ENCODE measurements at places on chromosomes 7 and 10.

DNA sequence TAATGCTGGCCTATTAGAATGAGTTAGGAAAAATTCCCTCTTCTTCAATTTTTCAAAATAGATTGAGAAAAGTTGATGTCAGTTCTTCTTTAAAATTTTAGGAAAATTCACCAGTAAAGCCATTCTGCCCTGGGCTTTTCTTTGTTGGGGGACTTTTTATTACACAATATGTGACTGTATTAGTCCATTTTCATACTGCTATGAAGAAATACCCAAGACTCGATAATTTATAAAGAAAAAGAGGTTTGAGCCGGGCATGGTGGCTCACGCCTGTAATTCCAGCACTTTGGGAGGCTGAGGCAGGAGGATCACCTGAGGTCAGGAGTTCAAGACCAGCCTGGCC, 12.7 kb downstream of the TAS2R40 start:
- DNase-seq, result no peak

DNA sequence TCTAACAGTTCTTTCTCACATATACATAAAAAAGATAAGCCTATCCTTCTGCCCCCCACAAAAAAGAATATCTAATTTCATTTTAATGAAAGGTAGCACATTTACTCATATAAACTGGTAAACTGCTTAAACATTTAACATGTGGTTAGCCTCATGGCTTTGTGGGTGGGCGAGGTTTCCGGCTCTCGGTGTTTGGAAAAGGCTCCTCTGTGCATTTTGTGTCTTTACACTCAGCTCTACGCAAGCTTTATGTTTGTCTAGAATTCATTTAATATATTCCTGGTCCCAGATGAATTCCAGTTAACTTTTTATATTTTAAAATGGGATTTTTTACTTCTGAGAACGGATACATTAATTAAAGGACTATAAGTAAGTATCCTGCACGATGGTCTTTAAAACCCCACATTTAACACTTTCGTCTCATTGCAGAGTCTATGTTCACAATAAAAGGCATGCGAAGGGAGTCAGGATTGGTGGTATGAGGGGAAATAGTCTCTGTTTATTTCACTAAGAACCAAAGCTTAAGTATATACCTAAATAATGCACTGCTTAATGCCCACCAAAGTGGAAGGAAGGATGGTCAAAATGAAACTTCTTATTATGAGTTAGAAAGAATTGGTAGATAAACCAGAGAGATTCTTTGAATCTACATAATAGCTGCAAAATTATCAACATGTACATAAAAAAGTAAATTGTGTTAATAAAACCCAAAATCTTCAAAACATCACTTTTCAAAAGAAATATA, 197.2 kb downstream of the CRPPA start:
- DNase-seq, result no peak

- no peak for DNase-seq
These were observed 176.9 kb downstream of the SH2D4B start for GRCh38 chr10:80714566-80714965.

DNA sequence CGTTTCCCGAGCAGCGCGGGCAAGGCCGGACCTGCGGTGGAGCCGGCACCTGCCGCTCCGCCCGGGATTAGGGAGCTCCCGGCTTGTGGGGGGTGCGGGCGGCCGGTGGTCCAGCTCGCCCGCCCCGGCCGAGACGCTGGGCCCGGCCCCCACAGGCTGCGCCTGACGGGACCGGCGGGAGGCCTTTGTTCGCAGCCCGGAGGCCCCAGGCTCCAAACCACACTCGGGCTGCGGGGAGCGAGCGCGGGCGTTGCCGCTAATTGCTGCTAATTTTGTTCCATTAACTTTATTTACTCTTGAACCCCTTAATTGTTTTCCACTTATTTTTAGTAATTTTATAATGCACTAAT, 9.6 kb downstream of the UNCX start:
- no peak for DNase-seq

DNA sequence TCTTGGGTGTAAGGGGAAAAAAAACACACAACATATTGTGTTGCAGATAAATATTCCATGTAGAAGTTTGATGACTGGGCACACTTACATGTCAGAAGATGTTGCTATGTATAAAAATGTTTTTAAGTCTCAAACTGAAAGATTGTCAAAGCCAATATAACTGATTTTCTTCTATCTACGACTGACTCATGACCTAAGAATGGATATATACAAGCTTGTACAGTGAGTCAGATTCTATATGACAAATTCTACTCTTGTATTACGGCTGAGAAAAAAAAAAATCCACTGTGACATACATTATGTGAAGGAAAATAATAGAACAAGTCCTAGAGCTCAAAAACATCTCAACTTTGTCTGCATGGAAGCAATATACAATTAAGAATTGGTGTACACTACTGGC, 343.0 kb upstream of the PCDH15 start:
- no peak for DNase-seq

DNA sequence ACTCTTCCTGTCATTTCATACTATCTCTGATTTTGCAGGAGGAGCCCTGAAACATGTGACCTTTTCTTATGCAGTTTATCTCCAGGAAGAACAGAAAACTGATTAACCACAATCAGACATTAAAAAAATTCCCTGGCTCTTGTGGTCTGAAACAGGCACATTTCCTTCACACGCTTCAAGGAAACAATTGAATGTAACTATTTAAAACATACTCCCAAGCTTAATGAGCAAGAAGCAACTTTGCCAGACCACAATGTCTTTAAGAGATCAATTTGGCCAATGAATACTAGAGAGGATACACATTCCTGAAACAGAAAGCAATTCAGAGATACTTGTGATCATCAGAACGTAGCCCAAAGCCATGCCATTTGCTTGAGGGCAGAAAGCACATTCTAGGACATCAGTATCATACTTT, 65.8 kb downstream of the PIP4K2A start:
- DNase-seq, result no peak

GRCh38 chr7:117270371-117270770, 52.5 kb downstream of the WNT2 start:
- no peak for DNase-seq

- no peak for DNase-seq
These were observed 155.7 kb upstream of the HGF start for GRCh38 chr7:81925530-81925929.

DNA sequence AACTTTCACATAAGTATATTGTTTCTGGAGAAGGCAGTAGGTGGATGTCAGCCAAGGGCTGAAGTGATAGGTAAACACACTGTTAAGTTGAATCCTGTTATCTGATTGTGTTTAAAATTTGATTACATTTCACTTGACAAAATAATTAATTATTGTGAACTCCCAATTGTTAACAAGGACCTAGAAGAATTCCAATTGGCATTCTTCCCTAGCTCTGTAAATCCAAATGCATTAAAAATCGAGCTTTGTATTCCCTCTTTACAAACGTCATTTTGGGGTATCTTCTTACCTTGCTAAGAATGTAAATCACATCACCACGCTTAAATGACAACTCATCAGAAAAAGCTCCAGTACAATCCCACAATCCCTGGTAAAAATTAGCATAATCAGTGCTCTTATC, 179.9 kb downstream of the SKAP2 start:
- DNase-seq, result no peak

DNA sequence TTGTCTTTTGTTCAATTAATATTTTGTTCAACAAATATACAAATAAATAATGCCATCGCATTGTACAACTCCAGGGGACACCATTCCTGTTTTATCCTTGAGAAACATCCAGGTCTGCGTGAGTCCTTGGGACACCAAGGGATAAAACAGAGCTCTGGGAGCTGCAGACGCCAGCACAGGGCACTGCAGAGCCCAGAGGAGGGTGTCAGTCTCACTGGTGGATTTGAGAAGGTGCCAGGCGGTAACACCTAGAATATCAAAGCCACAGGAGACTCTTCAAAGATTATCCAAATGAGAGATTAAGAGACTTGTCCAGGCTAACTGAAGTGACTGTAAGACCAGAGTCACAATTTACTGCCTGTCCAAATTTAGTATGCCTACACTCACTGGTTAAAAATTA, 55.3 kb downstream of the TEX36 start:
- DNase-seq, result no peak

DNA sequence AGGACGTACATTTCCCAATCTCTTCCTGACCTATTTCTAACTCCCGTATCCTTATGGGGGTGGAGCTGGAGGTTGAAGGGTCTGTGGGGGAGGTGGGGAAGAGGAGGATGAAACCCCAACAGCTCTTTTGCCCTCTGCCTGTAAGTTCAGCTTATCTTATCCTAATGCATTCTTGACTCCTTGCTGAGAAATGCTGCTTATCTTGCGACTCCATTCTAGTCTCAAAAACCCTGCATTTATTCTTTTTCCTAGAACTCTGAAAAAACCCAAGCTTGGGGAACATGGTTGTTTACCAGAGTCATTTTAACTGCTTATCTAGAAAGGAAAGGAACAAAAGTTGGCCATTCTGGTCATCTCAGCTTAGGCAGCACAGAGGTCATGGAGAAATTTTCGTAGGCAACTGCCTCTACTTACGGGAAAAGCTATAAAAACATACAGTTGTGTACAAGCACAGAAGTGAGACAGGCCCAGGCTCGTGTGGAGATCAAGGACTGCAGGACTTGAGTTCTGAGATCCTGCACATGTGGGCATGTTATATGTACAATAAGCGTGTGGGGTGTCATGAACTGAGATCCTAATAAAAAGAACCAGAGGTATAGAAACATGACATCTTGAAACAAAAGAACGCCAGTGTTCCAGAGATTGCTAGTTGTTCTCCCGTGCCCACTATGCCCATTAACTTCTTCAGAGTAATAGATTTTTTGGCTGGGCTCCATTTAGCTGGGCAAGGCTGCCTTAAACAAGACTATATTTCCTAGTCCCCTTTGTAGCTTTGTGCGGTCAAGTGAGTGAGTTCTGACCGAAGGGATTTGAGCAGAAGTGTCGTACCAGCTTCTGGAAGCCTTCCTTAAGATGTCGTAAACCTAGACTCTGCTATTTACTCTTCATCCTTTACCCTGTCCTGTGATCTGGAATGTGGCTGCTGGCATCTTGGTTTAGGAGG, 9.6 kb downstream of the INMT start:
- DNase-seq, result no peak

DNA sequence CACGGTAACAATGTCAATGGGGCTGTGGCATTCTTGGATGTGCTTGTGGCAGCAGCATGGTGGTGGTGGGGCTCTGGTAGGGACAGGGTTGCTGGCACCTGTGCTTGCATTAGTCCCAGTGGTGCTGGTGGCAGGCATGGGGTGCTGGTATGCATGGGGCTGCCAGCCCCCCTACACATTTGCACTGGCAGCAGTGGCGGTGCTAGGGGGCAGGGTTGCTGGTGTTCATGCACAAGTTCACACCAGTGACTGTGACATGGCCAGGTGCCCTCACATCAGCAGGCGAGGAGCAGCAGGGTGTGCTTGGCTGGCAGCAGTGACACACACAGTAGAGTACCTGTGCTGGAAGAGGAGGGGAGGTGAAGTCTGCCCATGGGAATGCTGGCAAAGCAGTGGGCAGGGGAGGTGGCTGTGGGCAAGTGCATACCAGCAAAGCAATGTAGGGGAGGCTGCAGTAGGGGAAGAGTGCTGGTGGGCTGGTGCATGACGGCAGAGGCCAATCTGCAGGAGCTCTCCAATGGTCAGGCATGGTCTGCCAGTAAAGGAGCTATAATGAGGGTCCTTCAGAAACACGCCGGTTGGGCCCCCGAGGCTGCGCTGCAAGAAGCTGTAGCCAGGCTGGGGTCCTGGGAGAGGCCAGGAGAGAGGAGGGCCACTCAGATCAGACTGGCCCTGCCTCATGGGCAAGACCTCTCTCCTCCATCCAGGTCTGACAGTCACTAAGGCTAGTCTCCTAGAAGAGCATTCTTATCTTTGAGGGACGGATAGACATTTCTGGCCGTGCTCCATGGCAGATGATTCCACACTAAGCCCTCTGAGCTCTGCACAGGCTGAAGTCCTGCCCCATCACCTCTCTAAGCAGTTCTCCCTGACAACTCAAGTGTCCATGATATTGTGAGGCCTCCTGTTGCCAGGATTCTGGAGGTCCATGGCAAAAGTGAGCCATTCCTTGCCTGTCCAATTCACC, 406.4 kb downstream of the SEMA3D start:
- no peak for DNase-seq

DNA sequence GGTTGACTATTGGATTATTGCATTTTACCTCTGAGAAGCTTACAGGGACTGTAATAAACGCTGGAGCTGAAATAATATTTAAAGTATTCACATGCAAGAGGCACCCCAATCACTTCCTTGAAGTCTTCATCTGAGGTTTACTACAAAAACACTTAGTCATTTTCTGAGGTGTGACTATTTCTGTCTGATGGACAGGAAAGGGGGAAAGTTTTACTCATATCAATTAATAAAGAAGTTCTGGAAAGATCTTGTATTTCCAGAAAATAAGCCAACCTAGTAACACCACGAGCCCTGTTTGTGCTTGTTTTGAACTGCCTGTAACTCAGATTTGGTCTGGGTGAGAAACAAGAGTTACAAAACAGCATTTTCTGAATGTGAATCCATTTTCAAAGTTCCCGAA, 63.9 kb upstream of the PRKCQ start:
- DNase-seq, result no peak

DNA sequence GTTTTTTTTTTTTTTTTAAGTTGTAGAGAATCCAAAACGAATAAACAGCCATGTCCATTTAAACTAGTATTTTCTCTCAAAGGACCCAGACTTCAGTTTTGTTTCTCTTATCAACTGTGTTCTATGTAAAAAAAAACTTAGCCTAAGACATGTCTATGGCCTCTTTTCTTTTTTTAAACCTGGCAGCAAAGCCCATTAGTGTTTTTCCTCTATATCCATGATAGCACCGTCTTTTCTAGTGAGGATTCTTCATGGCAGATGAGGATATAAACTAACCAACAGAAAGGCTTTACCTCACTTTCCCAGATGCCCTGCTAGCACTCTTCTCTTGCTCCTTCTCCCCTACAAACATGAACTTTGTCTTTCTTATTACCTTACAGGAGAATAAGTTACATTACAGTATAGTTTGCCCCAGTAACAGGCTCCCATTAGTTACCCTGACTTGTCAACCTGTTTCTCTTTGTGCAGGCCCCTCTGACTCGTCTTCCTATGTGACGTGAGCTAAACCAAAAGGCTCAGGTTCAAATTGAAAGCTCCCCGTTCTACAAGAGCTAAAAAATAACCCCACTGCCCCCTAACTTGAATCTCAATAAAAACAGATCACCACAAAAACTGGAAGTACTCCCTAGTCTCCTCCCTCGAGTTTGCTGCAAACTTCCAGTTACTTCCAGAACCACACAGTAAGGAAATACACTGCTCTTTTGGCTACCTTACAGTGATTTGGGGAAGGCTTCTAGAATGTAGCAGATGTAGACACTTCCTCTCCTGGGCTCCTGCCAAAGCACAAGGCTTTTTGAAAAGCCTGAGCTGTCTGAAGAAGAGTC, 20.1 kb downstream of the P4HA1 start:
- DNase-seq, result no peak

- no peak for DNase-seq
These were observed 177.6 kb downstream of the PLXDC2 start for GRCh38 chr10:19993714-19994315.

- no peak for DNase-seq
These were observed 36.3 kb downstream of the SCART1 start for GRCh38 chr10:133489816-133490588.

- no peak for DNase-seq
These were observed 2.2 kb downstream of the NMT2 start for GRCh38 chr10:15166325-15166724.

- DNase-seq, result no peak
These were observed 241.5 kb upstream of the PTER start for GRCh38 chr10:16195178-16195769.

- no peak for DNase-seq
These were observed 4.9 kb downstream of the PURB start for GRCh38 chr7:44880317-44881018.

- DNase-seq, result no peak
These were observed 1157.4 kb upstream of the AUTS2 start for GRCh38 chr7:68440866-68441265.

GRCh38 chr7:2086229-2086628, 146.5 kb downstream of the MAD1L1 start:
- no peak for DNase-seq
